ENCODE measurements at places on chromosomes 3 and 15.

GRCh38 chr3:126035362-126036050, 48.4 kb downstream of the SLC41A3 start:
- no peak for DNase-seq

DNA sequence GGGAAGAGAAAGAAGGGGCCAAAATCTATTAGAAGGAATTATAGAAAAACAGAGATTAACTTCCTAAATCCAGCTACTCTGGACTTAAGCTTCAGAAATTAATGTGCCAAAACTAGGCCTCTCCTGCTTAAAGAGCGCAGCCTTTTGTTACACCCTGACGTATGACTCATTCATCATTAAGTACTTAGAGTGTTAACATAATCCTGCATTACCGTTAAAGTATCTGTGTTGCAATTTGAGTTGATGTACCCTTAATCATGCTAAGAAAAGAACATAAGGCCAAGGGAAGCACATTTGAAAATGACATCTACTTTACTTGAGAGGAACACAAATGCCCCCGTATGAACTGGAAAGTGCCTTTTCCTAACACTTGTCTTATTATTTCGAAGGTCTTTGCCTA, 7.9 kb downstream of the HTR3D start:
- DNase-seq, result no peak

GRCh38 chr3:150519026-150519425, 27.3 kb downstream of the SERP1 start:
- no peak for DNase-seq

GRCh38 chr15:48021336-48022086, 99.3 kb upstream of the SLC24A5 start:
- no peak for DNase-seq

DNA sequence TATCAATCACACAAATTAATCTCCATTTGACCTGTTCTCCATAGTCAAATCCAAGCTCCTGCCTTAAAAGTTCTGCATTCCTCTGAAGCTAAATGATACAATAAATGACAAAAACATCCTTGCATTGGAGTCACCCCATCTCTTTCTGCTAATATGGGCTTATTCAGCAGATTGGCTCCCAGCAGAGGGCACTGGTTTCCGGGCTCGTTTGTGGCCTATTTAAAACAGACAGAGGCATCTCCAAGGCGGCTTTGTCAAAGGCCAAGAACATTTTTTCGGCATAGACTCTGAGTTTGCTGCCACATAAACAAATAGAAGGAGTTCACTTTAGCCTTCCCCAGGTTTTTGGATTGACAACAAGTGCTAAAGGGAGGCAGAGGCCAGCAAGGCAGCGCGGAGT, 204.4 kb upstream of the RASGRP1 start:
- DNase-seq, result peak; percentile 5

Measured in activated CD4-positive, alpha-beta T cell treated with anti-CD3 and anti-CD28 coated beads, Interleukin-2, Interleukin-6, amounts not matched to agents 100 ng/mL and 50 ng/mL, durations not matched to agents 16 hours and 8 hours (primary cell).